Renal cortical epithelial cell (primary cell): ENCODE measurements at places on chromosomes 5 and 9.

DNA sequence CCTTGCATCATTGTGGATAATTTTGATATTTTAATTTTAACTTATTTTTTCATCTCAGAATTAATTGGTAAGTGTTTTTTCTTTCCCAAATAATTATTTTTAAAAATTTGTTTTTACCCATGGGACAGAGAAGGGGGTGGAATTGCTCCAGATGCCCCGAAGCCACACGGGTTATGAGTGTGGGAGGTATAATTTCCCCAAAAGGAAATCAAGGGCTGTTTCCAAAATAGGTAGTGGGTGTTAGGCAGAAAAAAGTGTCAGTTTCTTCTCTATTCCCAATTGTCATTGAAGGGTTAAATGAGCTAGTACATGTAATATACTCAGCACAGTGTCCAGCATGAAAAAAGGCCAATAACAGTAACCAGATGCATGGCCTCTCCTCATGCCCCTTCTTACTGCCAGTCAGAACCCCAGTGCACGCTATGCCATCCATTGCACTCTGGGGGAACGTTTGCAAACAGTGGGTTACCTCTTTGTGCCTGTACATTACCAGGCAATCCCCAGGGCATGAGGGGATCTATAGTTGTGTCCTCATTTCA lies 36.4 kb upstream of the ANGPTL2 start:
- DNase-seq = no peak

DNA sequence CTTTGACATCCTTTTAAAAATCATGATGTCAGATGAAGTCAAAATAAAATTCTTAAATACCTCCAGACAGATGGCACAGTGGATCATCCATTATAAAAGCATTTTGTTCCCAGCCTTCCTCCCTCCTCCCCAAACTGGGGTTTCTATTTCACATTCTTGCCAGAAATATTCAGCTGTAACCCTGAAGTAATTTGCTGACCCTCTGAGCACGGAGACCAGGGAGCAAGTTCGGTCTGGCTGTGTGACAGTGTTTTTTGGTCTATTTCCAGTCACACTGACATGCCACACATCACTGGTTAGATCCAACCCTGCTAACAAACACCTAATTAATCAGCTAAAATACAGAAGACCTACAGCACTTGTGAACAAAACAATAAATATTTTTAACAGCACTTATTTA lies 126.2 kb upstream of the DMRT1 start:
- no peak for DNase-seq

DNA sequence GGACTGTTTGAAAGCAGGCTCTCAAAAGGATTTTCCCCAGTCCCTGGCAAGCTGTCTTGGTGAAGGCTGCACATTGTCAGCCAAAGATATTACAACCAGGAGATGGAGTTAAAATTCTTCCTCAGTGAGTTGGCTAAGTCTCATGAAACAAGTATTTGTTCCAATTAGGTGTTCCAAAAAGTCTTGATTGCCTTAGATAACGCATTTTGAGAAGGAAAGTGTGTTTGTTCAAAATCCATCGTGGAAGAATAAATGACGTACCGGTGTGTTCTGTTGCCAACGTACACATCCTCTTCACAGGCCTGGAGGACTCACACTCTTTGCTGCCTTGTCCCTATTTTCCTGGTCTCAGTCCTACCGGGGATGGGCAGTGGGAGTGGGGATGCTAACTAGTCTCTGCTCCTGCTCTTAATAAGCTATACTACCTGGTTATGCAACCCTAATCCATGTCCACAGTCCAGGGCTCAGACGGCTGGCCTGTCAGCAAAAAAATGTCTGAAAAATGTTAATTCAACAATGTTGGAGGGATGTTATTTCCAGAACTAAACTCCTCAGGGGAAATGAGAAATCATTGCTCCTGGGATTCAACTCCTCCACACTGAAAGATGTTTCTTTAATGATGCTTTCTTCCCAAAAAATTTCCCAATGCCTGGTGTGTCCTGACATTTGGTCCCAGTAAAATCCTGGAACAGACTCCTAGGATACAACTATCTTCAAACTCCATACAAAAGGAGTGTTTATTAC lies 175.3 kb upstream of the KLF9 start:
- peak; percentile 10 for DNase-seq

DNA sequence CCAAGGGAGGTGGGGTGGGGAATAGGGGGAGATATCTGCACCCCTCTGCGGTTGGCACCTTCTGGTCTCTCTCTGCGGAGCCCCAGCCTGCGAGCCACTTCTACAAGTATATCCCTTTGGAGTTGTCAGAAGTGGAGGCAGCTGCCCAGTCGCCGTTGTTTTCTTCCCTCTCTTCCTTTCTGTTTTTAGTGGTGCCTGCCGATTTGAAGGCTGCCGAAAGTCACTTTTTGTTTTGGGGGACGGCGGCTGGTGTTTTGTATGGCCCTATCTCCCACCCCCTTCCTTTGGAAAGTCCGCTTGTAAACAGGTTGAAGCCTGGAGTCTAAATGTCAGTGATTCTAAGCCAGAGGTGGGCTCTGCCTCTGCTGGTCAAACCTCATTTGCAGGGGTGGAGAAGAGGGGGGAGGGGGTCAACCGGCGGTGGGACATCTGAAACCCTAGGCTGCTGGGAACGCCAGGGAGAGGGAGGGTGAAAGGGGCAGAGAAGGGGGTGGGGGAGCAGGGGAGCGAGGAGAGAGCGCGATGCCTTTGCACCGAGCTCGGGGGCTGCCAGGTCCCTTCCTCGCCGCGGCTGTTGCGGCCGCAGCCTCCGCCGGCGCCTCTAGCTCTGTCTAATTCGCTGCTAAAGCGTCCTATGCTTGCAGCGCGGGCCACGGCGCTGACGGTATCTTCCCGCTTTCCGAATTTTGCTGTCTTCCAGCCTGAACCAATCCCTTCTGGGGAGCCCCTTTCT lies at the start of gene FGF10:
TSS of gene FGF10 (minus strand) at position 331 of the 733 bp plus-strand sequence. CDS start 738 bp downstream, outside the sequence.
- DNase-seq = no peak

DNA sequence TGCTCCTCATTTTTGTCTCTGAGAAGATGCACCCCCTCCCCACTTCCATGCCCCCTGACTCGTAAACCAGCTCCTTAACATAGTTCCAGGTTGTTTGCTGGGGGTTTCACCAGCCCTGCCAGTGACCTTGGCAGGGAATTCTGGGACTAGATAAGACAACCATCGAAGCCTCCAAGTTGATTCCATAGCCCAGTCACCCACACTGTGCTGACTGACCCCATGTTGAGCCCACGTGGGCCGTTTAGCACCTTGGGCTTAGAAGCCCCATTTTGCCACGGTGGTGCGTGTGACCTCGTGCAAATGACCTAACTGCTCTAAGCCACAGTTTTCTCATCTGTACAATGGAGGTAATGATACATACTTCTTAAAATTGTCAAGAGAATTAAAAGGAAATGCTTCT lies 24.6 kb downstream of the PSAT1 start:
- DNase-seq = no peak

- DNase-seq = no peak
Observed at GRCh38 chr5:72612810-72613209, 105.6 kb upstream of the ZNF366 start.

DNA sequence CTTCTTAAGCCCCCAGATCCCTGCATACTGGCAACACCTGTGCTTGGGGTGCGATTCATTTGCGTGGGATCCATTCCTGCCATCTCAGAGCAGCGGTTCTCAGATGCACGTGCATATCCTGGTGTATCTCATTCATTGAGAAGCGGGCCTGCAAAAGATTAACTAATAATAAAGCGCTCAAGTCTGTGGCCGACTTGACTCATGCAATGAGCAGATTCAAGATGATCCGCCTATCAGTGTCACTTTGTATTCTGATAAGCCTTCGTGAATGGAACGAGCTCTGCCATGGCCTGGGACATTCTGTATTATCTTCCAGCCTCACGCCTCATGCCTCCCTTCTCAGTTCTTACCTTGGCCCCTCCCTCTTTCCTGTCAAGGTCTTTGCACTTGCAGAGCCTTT lies 22.3 kb downstream of the C1QTNF2 start:
- no peak for DNase-seq
